Stimulated activated CD8-positive, alpha-beta memory T cell treated with anti-CD3 and anti-CD28 coated beads, Interleukin-12 subunit alpha, Interleukin-12 subunit beta, amount 100 ng/mL, for 4 hours (primary cell): ENCODE measurements at places on chromosomes 11 and 22.

DNA sequence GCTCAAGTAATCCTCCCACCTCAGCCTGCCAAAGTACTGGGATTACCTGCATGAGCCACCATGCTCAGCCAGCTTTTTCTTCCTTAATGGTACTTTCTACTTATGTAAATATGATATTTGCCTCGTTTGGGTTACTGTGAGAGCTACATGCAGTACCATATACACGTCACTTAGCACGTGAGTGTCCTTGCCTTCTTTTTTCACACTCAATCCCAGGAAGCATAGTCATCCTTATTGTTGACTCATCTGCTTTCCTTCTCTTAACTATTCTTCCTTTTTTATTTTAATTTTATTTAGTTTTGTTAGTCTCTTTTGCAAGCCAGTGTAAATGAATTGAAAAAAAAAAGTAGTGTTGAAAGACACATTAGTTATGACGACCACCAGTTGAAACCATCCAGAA, 205.9 kb downstream of the HIPK3 start:
- no peak for DNase-seq

DNA sequence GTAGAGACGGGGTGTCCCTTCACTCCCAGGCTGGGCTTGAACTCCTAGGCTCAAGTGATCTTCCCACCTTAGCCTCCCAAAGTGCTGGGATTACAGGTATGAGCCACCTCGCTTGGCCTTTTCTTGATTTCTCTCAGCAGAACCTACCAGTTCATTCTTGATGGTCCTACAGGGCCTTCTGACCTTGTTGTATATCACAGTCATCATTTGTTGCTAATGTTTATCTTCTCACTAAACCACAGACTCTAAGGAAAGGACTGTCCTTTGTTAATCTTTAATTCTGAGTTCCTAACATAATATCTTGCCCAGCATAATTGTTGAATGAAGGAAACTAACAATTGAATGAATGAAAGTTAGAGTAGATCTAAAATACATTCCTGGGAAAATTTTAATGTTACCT, 22.0 kb upstream of the ZC3H12C start:
- DNase-seq = no peak

DNA sequence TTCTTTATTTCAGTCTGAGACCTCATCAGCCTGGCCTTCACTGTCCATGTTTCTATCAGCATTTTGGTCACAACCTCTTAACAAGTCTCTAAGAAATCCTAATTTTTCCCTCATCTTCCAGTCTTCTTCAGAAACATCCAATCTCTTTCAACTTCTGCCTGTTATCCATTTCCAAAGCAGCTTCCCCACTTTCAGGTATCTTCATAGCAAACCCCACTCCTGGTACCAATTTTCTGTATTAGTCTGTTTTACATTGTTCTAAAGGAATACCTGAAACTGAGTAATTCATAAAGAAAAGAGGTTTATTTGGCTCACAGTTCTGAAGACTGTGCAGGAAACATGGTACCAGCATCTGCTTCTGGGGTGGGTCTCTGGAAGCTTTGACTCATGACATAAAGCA, 8.1 kb upstream of the OR6X1 start:
- DNase-seq = no peak

DNA sequence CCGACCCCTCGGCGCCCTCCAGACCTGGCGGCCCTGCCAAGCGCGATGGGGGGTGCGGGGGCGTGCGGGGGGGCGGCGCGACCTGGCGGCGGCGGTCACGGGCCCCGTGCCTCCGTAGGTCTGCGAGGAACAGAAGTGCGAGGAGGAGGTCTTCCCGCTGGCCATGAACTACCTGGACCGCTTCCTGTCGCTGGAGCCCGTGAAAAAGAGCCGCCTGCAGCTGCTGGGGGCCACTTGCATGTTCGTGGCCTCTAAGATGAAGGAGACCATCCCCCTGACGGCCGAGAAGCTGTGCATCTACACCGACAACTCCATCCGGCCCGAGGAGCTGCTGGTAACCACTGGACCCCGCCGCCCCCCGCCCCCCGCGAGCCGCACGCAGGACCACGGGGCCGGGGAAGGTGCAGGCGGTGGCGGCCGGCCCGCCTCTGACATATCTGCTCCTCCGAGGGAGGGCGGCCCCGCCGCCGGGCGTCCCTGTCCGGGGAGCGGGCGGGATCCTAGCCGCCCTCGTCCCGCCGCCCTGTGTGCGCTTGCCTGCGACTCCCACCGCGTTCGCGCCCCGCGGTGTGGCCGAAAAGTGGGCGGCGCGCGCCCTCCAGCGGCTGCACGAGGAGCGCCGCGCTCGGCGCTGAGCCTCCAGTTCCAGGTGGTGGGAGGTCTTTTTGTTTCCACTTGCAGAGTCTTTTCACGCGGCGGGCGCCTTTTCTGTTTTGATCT, 2.1 kb downstream of the CCND1 start:
- DNase-seq = peak; percentile 67

GRCh38 chr22:41668971-41669911, 19.4 kb downstream of the SNU13 start:
- DNase-seq = no peak

DNA sequence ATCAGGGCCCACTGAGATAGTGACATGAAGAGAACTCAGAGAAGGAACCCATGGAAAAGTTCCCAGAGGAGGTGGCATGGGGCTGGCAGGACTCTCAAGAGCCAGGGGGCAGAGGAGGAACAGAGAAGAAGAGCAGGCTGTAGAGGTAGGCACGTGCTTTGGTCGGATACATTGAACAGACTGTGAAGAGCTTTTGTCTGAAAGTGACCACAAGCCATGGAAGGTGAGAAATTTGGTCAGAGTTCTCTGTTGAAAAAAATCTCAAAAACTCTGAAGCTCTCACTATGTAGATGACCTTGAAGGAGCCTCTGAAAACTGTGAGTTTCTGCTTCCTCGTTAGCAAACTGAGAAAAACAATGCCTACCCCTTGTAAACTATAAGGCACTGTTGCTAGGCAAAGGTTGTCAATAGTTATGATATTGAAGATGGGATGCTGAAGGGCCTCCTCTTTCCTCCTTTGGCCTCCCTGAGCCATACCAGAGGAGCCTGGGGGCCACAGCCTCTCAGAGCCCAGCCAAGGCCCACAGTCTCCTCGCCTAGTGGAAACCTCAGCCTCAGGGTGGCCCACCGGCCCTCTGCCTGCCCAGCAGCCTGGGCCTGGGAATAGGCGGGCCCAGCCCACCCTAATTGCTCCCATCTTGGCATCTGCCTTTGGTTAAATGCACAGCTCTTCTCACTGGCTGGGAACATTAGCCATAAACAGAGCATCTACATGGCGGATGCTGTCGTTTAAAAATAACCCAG, 415.7 kb downstream of the SOX6 start:
- no peak for DNase-seq

GRCh38 chr11:1123970-1124369, 33.8 kb upstream of the MUC5AC start:
- DNase-seq = no peak

DNA sequence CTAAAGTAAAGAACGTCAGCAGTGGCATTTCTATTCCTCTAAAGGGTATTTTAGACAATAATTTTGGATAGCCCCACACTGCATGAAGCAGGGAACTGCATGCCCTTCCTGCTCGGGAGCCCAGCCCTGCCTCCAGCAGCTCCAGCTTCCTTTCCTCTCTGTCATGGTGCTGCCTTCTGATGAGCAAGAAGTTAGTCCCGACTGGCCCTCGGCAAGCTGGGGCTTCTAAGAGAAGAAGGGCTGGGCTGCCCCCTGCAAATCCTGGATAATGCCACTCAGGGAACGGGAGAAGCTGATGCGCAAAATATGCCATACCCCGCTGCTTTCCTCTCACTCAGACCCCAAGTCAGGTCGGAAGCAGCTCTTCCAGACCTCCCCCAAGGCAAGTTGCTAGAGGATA, 296.4 kb downstream of the ETS1 start:
- no peak for DNase-seq

GRCh38 chr11:33721426-33721825, 14.8 kb downstream of the CD59 start:
- DNase-seq = no peak

- no peak for DNase-seq
These were observed 88.4 kb downstream of the ANO3 start for GRCh38 chr11:26420331-26420730.

GRCh38 chr22:45532235-45532631, 29.6 kb downstream of the FBLN1 start:
- no peak for DNase-seq

GRCh38 chr11:71998649-71999310, at the start of gene IL18BP:
Gene IL18BP, plus strand, starts transcription at chr11:71998909. Its CDS starts 1,076 bp downstream, at chr11:71999985.
- DNase-seq = no peak

GRCh38 chr11:790721-791564, 1.1 kb upstream of the CEND1 start:
- no peak for DNase-seq

DNA sequence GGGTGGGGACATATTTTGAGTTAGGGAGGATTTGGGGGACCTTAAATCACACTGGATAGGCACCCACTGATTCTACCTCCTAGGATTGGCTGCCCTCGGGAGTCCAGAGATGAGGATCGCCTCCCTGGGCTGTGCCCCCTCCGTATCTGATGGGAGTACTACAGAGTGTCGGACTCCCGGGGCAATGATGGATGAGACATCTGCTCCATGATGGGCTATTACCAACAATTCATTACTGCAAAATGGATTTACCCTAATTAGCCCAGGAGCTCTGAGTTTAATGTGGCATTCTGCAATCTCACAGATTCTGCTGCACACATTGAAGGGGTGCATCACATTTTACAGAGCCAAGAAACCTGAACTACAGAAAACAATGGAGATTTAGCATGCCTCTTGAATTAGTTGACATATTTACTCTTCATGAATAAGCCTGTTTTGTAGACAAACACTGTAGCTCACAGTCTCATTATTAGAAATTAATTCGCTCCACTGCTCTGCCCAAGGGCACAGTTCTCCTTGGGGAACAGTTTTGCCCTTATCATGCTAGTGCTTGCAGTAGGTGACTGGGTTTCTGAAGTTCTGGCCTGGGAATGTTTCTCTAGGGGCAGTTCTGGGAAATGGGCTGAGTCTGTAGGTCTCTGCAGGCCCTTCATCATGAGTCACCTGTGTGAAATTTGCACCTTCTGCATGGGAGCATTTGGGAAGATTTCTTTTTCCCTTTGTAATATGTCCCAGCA, 217.1 kb upstream of the PLET1 start:
- DNase-seq = no peak

GRCh38 chr11:119380160-119380826, 1.2 kb downstream of the USP2 start:
- DNase-seq = no peak

DNA sequence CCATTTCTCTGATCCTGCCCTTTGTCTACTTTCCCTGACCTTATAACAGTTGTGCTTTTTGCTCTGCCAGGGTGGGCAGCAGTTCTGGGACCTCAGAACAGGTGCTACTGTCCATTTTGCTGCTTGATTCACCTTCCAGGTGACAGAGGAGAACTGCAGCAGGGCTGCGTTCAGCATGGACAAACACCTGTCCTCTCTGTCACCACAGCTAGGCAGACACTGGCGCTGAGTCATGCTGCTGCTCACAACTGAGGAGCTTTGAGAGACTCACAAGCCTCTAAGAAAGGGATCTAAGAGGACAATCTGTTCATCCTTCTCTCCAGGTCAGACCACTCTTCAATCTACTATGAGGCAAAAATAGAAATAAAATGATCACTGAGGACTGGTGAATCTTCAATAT, 1144.5 kb upstream of the CCDC90B start:
- DNase-seq = no peak

DNA sequence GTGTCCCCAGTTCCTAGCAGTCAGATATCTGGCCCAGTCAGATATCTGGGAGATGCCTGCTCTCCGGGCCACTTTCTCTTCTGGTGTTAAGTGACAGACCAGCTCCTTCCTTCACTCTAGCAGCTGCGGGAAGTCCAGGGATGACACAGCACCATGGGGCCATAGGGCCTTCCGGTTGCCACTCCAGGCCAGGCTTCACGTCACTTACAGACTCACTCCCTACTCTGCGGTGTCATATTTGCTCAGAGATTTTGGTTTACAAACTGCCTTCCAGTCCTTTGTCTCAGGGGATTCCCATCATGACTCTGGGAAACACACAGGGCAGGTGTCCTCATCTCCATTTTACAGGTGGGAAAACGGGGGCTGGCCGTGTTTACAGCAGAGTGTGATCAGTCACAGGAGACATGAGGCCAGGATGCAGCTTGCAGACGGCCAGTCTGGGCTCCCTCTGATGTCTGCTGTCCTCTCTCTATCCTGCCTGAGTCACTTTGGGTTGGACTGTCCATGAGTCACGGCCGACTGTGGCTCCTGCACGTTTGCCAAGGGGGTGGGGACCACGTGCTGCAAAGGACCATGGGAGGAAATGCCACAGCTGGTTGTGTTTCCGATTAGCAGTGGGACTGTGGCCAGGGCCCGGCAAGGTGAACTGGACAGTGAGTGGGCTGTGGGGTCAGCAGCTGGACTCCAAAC, 8.2 kb upstream of the TBC1D22A start:
- no peak for DNase-seq

GRCh38 chr11:111633756-111634362, 31.6 kb downstream of the SIK2 start:
- no peak for DNase-seq

DNA sequence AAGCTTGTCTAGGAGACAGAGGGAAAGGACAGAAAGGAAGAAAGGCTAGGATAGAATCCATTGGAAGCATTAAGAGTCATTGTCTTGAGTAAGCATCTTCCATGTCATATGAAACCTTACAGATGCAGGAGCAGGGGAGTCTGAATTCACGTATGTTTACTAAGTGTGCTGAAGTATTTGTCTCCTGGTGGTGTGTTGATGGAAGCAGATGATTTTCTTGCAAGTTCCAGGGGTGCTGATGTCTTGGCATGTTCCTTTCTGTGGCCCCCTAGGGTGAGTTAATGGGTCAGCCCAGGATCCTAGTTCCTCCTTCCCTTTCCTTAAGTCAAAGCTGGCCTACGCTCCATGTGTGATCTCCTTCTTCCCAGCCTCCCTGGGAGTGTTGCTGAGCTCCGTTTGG, 110.2 kb downstream of the TEAD1 start:
- DNase-seq = no peak

DNA sequence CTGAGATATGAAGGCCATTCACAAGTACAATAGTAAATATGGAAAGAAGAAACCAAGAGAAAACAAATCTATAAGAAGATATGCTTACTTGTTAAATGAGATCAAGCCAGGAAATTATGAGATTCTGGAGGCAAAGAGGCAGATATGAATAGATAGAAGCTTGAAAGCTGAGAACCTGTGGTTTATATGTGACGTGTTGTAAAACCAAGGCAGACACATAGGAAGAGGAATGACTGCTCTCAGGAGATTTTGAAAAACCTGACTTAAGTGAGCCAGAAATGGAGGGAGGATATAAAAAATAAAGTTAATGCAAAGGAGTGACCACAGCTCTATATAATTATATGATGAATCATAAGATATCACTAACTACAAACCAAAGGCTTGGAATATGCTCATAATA, 1160.5 kb upstream of the CNTN5 start:
- DNase-seq = no peak

GRCh38 chr11:16169956-16170847, 186.1 kb downstream of the SOX6 start:
- DNase-seq = no peak

- no peak for DNase-seq
These were observed 100.8 kb upstream of the TTC12 start for GRCh38 chr11:113213549-113213948.

- no peak for DNase-seq
These were observed 549.3 kb upstream of the CCDC90B start for GRCh38 chr11:83835423-83835822.

GRCh38 chr22:44446483-44446882, 51.5 kb downstream of the RTL6 start:
- DNase-seq = no peak
